Activated CD4-positive, alpha-beta T cell treated with anti-CD3 and anti-CD28 coated beads, Interleukin-2, Interleukin-6, amounts not matched to agents 100 ng/mL and 50 ng/mL, durations not matched to agents 16 hours and 8 hours (primary cell): ENCODE measurements at places on chromosomes 6 and 20.

DNA sequence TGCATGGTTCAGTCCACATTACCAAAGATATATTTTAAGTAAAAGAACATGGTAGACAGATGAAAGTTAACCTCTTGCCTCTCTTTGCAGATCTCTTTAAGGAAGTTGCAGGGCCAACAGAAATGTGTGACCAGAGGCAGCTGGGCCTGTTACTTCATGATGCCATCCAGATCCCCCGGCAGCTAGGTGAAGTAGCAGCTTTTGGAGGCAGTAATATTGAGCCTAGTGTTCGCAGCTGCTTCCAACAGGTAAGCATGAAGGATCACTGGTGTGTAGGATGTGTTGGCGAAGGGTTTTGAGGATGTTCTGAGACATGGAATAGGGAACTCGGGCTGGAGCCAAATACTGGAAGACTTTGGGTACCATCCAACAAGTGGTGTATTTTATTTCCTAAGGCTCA lies 508.6 kb downstream of the UTRN start:
- DNase-seq: no peak

DNA sequence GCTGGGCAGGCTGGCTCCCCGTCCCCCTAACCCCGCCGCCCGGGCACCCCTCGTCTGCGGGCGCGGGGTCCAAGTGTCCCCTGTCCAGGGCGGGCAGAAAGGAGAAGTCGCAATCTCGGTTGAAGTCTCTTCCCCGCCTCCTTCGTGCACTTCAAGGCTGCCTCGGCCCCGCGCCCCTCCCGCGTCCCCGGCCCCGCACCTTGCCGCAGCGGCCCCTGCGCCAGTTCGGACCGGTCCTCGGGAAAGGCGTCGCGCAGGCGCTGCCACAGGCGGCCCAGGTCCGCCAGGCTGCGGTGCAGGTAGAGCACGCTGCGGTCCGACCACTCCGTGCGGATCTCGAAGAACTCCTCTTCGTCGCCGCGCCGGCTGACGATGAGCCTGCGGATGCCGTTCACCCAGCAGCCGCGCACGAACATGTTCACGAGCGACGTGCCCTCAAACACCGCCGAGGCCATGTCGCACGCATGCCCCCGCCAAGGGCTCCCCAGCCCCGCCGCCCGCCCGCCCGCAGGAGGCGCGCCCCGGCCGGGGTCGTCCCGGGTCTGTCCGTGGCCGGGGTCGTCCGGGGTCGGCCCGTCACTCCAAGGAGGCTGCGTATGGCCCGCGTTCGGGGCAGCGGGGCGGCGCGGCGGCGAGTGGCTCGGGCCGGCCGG lies at the start of gene PXDC1:
Gene PXDC1, minus strand, starts transcription at position 637 of the 653 bp plus-strand sequence. Its CDS starts 182 bp downstream, at position 455.
- no peak for DNase-seq

- no peak for DNase-seq
Measured at GRCh38 chr6:4466769-4467480, 309.3 kb upstream of the CDYL start.

DNA sequence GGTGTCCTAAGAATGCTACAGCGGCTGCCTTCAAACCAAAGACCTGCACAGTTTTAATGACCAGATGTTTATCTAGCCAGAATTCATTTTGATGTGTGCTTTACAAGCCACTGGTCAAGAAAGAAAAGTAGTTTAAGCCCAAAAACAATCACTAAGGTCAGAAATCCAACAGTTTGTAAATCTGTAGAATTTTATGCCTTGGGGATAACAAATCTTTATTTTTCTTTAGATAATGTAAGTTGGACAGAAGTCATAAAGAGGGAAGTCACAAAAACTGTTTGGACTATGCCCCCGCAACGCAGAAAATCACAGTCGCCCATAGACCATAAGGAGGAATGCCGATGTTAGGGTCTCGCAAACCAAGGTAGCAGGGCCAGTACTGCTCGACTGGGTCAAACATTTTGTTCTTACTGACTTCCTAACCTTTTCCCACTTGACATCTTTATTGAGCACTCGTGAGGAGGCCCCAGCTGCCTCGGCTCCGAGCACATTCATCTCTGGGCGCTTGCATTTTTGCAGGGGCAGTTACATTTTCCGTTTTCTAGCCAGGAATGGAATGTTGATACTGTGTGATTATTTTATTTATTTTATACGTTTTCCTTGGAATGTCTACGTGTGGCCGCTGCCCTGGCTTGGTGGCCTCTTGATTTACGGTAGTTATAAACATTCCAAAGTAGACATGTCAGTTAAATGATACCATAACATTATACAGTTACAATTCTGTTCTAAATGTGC lies 56.7 kb upstream of the APCDD1L start:
- DNase-seq: no peak

DNA sequence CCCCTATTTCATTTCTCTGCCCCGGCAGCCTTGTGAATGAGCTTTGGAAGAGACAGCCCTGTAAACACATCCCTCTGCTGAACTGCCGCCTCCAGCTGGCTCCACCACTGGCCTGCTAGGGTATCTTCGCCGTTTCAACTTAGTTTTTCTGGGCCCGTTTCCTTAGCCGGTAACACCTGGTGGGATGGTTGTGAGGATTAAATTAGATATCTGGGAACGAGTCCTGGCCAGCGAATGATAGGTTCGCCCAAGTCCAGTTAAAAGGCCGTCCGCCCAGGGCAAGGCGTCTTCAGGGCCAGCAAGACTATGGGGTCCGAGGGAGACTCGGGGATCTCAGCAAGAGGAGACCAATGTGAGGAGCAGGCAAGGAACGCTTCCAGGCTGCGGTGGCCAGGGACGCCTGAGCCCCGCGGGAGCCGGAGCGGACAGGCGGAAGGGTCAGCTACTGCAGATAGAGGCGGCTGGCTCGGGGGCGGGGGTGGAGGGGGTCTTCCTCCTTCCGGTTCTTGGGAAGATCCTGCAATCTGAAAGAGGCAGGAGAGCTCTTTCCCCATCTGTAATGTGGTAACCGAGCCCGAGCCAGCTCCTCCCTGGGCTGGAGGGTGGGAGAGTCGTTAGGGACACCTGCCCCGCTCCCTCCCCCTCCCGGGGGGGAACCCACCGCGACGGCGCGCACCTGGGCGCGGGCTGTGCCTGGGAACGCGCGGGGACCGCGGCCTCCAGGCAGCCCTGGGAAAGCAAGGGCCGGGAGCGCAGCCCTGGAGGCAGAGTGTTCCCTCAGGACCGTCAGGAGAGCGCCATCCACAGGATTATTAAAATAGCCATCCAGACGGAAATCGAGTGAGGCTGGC lies 4.5 kb upstream of the PTCRA start:
- no peak for DNase-seq

- no peak for DNase-seq
Measured at GRCh38 chr6:138757136-138757535, 16.4 kb upstream of the CCDC28A start.

DNA sequence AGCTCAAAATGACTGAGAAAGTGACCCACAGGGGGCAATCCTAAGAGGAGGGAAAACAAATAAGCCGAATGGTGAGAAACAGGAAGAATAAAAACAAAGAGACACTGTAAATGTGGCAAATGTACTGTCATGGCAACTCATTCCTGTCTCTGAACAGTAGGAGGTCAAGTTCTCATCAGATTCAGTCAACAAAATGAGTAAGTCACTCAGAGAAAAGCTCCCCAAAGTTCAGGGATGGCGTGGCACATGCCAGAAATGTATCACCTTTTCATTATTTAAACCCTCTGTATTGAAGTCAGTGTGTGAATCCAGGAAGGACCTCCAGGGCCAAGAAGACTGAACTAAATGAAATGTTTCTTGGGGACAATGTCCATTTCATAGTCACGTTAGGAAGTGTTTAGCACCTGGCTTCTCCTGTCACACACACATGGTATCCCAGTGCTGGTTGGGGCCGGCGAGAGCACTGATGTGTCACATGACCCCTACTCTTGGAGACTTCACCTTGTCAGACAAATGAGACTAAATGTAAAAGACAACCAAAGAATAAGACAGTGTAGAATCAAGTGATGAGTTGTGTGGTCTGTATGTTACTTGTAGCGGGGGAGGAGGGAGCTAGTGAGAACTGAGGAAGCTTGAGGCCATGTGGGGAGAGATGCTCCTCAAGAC lies 20.7 kb downstream of the CNR1 start:
- no peak for DNase-seq

GRCh38 chr6:63660757-63661156 lies 25.2 kb downstream of the PHF3 start:
- no peak for DNase-seq

- DNase-seq: peak; percentile 7
Measured at GRCh38 chr20:18613553-18613952, 25.7 kb downstream of the DTD1 start.

GRCh38 chr6:63476302-63476701 lies 96.0 kb upstream of the LOC128125822 start:
- no peak for DNase-seq

DNA sequence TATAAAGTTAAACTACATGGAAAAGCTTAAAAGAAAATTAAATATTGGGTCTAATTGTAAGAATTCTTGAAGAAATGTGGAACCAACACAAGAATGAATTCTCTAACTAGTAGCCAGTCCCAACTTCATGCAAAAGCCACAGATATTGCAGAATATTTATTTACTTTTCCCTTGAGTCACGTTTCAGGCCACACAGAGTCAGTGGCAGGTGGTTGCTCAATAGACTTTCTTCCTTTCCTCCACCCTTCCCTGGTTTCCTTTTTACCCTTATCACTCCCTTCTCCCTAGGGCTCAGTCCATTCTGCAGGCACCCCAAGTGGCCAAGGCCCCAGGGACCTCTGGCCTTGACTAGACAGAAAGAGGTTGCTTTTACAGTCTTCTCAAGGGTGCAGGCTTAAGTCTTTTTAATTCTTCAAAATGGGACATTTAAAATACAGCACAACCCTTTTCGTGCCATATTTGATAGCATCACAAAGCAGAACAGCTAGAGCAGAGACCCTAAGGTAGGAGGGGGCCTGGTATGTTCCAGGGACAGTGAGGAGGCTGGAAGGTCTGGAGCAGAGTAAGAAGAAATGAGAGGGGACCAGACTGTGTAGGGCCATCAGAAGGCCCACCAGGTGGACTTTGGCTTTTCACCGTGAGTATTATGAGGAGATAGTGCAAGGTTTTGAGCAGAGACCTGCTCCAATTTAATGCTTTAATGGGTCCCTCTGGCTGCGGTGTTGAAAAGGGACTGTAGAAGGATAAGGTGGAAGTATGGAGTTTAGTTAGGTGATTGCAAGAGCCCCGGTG lies 65.0 kb downstream of the HDDC2 start:
- DNase-seq: no peak

DNA sequence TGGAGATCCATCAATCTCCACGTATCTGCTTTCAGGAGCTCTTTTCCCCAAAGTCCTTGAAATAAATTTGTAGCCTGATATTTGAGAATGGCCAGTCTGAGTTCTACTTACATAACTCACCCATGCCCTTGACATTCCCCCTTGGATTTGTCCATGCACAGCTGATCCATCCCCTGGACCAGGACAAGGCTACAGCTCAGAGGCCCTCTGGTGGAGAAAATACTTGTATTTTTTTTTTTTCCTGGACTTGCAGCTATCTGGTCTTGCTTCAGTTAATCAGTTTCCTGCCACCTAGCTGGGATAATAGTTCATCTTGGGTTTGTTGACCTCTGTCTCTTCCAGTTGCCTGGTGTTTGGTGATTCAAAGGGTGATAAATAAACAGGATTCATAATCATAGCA lies 467.6 kb downstream of the DHX35 start:
- DNase-seq: no peak

- no peak for DNase-seq
Measured at GRCh38 chr20:51725584-51726176, 42.5 kb downstream of the ATP9A start.

GRCh38 chr6:2841264-2842138 lies at the start of gene SERPINB1:
Gene SERPINB1 (minus strand): TSS chr6:2841863. CDS start chr6:2840586, 1,277 bp downstream.
- DNase-seq: peak; percentile 92

GRCh38 chr6:45614488-45615285 lies 237.0 kb upstream of the SUPT3H start:
- DNase-seq: no peak

DNA sequence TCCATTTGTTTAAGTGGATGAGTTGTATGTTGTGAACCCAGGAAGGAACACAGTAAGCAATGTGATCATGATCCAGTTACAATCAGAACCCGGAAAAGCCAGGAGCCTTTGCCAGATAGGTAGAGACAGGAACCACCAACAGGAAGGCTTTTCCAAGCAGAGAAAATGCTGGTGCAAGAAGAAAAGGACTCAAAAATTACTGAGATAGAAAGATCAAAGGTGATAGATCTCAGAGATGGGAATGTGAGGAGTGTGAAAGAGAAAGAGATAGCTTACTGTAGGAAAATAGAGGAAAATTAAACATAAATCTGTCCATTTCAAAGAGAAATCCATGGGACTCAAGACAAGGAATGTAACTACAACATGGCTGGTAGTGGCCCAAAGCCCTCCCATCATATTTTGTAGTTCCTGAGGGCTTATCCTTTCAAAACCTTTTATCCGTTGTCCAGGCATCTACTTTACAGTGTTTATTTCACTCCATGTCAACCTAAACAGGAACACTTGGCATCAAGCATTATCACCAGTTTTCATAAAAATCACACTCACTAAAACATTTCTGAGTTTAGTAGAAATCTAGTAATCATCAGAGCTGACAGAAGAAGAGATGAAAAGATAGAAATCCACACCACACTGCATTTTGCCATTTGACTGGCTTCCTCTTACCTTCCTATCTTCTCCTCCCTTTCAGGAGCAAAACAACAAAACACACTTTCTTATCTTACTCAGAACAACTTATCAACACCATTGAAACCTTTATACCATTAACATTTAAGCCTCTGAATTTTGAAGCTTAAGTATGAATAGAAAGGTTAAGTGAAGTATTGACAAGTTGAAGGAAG lies 44.5 kb upstream of the STXBP5 start:
- DNase-seq: no peak

- no peak for DNase-seq
Measured at GRCh38 chr6:80689716-80690395, 583.4 kb downstream of the BCKDHB start.

DNA sequence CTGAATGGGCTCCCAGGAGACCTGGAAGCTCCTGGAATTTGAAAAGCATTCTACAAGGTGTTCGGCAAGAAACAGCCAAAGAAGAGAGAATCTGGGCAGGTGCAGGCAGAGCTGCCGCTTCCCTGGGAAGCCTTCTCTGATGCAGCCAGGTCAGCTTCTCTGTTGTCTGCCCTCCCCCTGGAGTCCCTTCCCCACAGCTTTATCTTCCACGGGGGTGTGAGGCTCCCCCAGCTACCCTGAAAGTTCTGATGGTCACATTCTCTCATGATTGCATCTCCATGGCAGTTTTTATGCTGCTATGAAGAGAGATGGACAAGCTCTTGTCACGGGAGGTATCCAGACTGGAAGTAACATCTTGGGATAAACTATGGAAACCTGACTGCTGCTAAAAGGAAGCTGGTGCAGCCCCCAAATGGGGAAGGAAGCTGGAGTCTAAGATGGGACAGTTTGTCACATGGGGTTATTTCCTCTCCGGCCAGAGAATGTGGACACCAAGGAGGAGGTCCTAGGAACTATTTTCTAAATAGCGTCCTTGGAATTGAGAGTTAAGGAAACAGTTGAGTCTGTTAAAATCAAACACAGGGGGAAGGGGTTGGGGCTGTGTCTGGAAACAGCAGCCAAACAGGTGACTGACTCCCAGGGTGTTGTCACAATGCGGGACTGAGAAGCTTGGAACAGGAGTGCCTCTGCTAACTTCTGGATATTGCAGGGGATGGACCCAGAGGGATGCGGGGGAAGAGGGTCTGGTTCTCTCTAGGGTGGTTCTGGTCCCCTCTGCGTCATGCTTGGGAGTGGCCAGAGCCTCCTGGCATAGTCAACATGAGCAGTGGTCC lies 91.1 kb downstream of the ASXL1 start:
- no peak for DNase-seq
